Gastroesophageal sphincter (tissue), 4 donors: ENCODE measurements at places on chromosomes 7 and 10.

GRCh38 chr7:129067943-129068548 is 13.1 kb upstream of the TNPO3 start:
- H3K36me3 ChIP-seq: no peaks in the 10 kb centered on the region
- H3K4me1 ChIP-seq: no peaks in the 10 kb centered on the region
- H3K4me3 ChIP-seq: no peak overlapping the region
- no peak overlapping the region for H3K27ac ChIP-seq
- peaks cover 42% of the 10 kb centered on the region for H3K27me3 ChIP-seq

DNA sequence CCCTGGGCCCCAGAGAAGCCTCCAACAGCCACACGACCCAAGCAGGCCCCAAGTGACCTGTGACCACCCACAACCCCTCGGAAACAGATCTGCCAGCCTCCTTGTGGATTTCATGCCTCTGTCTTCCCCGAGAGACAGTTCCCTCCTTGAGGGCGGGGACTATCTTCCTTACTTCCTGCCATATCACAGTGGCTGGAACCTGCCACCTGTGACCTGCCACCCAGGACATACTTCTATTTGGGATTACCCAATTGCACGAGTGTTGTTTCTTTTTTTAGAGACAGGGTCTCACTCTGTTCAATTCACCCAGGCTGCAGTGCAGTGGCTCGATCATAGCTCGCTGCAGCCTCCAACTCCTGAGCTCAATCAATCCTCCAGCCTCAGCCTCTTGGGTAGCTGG is 25.9 kb downstream of the TNRC18 start:
- peaks cover 39% of the 10 kb centered on the region for H3K36me3 ChIP-seq
- H3K4me1 ChIP-seq: no peaks in the 10 kb centered on the region
- H3K27me3 ChIP-seq: no peaks in the 10 kb centered on the region
- ATAC-seq: no peak
- H3K4me3 ChIP-seq: no peak overlapping the region
- peak overlapping the region; percentile 85 for H3K27ac ChIP-seq

DNA sequence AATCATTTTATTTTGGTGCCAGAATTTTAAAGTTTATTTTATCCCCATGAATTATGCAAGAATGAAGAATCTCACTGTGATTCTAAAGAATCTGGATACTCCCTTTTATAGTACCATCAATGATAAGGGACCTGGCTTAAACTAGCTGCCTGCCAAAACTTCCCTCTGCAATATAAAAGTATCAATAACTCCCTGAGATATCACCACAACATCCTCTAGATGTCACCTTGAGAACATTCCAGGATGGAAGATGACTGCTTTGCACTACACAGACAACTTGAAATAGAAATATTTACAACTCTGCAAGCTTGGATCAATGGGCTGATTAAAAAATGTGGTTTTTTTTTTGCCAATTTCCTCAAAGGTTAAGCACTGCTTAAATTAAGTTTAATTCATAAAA is 142.1 kb downstream of the SLC25A13 start:
- no peaks in the 10 kb centered on the region for H3K4me1 ChIP-seq
- no peaks in the 10 kb centered on the region for H3K27me3 ChIP-seq
- no peak for ATAC-seq
- no peak overlapping the region for H3K4me3 ChIP-seq

GRCh38 chr10:63137306-63137705 is 4.2 kb downstream of the NRBF2 start:
- peaks cover 14% of the 10 kb centered on the region for H3K36me3 ChIP-seq
- ATAC-seq: no peak
- peaks cover 42% of the 10 kb centered on the region for H3K4me1 ChIP-seq
- H3K4me3 ChIP-seq: no peak overlapping the region
- H3K27ac ChIP-seq: no peak overlapping the region

DNA sequence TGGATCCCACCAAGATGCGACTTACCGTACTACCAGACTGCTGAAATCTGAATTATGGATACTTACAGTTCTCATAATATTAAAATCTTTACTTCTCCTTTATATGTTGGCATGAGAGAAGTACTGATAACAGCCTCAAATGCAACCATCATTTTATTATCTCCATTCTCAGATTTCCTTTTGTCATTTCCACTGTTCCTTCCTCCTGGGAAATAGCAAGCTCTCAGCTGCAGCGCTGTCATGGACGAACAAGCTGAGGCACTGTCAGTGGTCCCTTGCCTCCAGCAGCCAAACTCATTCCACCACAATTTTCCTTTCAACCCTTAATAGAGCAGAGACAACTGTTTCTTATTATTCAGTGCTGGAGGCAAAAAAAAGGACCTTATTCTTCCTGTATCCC is 478.4 kb downstream of the ARL4A start:
- no peak overlapping the region for H3K4me3 ChIP-seq
- no peak for ATAC-seq
- H3K4me1 ChIP-seq: no peaks in the 10 kb centered on the region
- no peaks in the 10 kb centered on the region for H3K27me3 ChIP-seq
- H3K27ac ChIP-seq: no peak overlapping the region

DNA sequence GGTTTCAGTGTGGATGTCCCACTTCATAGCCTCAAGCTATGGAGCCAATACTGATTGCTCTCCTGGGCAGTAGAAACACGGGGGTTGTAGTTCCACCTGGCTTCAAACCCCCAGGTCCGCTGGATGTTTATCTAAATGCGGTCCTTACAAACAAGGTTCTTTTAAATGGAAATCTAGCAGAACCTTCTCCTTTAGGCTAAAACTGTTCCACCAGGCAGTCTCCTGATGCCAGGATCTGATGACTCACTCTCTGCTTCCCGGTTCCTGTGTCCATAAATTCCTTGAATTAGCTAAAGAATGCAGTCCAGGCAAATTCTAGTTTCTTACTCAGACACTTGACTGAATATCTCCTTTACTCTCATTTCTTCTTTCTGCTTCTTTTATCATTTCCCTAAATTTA is 108.4 kb upstream of the FAM3C start:
- peak; percentile 65 for ATAC-seq
- H3K27me3 ChIP-seq: no peaks in the 10 kb centered on the region
- no peaks in the 10 kb centered on the region for H3K36me3 ChIP-seq
- H3K4me3 ChIP-seq: no peak overlapping the region
- H3K27ac ChIP-seq: no peak overlapping the region

GRCh38 chr10:5631936-5632335 is 34.5 kb downstream of the ASB13 start:
- no peak overlapping the region for H3K4me3 ChIP-seq
- no peaks in the 10 kb centered on the region for H3K4me1 ChIP-seq
- H3K36me3 ChIP-seq: no peaks in the 10 kb centered on the region
- peak; percentile 75 for ATAC-seq
- H3K27me3 ChIP-seq: no peaks in the 10 kb centered on the region
- peak overlapping the region; percentile 21 for H3K27ac ChIP-seq
